ENCODE measurements at places on chromosomes 3 and 15. TPM values are rescaled to one million over a fixed set of nuclear protein-coding genes. Genes with fewer than 3 reads are reported as not detected.
A peak's percentile ranks its signal among the peaks of the same experiment; 100 is the strongest.

Gene IL17RB
- total RNA-seq, result not detected

Gene ADCY5
- total RNA-seq, result not detected

- DNase-seq, result no peak
Observed at GRCh38 chr3:115885621-115886020, 262.3 kb downstream of the GAP43 start.

DNA sequence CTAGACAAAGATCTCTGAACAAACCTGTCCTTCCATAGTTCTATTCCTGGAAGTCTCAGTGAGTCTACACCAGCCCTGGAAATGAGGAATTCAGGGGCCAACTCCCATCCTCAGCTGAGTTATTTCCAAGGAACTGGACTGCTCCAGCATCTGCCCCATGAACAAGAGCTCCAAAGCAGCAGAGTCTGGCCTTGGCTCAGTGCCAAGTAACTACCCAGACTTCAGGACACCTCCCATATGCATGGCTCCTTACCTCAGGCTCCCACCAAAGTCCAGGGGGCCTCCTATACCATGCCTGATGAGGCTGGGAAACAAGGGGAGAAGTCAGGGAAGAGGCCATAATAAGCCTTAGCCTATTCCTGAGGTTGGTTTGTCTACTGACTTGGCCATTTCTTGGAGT is 45.0 kb downstream of the FAIM start:
- no peak for DNase-seq

- no peak for DNase-seq
Observed at GRCh38 chr3:100480081-100480480, 12.3 kb upstream of the TMEM45A start.

GRCh38 chr3:143783851-143784370 is 64.4 kb downstream of the SLC9A9 start:
- DNase-seq, result no peak

DNA sequence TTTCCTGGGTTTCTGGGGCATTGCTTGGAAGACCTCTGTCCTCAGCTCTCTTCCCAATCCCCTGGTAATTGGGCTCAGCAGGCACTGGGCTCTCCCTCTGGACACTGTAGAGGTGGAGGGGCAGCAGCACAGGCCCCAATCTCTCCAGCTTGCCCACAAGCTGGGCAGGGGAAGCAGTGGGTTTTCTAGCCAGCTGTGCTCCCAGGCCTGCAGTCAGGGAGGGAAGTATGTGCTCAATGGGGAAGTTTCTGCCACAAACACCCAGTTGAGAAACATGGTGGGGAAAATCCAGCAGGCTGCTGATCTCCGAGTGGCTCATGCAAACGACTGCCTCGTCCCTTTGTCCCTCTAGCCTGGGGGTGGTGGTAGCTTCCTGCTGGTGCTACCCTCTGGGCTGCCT is 12.8 kb upstream of the RFT1 start:
- no peak for DNase-seq

DNA sequence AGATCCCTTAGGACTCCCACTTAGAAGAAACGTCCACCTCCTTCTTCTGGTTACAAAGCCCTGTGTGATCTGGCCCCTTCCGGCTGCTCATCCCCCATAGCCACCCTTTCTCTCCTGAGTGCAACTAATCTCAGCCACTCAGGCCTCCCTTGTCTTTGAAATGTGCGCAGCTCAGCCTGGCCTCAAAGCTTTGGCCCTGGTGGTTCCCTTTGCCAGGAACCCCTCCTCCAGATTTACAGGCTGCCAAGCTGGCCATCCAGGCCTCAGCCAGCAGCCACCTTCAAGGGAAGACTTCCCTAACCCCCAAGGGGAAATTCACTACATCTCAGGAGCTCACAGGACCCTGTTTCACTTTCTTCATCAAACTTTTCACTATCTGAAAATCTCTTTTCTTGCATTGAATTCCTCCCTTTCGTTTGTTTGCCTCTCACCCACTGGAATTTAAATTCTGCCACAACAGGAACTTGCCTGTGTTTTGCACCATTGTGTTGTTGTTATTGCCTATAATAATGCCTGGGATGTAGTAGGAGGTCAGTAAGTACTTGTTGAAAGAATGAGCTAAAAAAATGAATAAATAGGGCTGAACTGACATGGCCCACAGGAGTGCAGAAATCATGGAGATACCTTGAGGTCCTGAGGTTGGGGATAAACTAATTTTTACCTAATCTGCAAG is 109.5 kb upstream of the PFN2 start:
- DNase-seq, result no peak

GRCh38 chr3:170290194-170290593 is 67.3 kb upstream of the SKIL start:
- no peak for DNase-seq

DNA sequence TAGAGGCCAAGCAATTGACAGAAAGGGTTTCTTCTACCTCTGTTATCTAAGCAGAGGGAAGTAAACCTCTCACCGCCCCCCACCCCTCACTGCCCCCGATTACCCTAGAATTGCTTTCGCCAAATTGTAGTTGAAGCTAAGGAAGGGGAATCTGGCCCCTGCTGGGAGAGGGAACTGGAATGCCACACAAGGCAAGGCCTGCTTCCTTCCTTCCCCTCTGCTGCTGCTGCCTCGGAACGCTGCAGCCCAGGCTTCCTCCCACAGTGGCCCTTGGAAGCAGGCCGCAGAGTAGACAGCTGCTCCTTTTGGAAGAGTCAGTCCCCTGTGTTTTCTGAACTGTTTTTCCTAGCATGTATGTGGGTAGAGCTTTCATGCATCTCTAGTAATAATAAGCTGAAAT is 21.6 kb downstream of the RLBP1 start:
- no peak for DNase-seq

DNA sequence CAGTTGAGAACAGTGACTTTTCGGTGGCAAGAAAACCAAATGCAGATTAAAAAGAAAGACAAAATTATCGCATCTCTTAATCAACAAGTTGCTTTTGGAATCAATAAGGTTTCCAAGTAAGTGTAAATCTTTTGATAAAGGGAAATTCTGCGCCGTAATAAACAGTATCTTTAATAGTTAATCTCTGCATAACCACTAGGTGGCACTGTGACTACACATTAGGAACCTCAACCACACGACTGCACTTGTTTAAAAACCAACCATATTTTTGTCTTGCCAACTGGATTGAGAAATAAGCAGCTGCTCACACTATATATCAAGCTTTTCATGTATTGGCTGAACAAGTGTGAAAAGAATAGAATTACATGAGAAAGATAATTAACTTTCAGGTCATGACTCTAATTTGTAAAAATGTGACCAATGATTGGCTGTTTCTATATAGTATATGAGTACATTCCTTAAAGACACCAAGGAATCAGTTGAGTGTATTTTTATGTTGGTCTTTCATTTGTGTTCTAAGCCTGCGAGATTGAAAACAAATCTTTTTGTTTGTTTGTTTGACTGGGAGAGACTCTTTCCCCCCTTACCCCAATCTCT is 72.7 kb downstream of the DZIP3 start:
- DNase-seq, result peak; percentile 41

GRCh38 chr15:40424483-40425115 is 16.2 kb upstream of the BAHD1 start:
- no peak for DNase-seq

- DNase-seq, result no peak
Observed at GRCh38 chr3:65671004-65671403, 367.7 kb downstream of the MAGI1 start.

GRCh38 chr3:70249509-70250160 is 62.8 kb downstream of the MDFIC2 start:
- DNase-seq, result peak; percentile 41

DNA sequence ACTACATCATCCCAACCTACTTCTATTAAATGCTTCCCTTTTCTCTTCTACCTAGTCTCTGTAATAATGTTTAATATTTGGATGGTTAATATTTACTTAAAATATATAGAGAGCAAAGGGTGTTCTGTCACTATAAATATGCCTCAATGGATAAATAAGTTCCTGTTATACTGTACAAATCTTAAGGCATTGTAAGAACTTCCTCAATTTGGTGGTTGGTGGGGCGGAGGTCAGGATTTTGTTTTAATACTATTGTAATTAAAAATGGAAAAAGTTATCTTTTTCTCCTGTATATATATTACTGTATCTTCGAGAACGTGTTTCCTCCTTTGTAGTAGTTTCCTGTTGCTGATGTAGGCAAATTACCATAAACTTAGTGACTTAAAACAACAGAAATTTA is 41.5 kb downstream of the SPRED1 start:
- DNase-seq, result no peak

- DNase-seq, result no peak
Observed at GRCh38 chr3:80994085-80994665, 767.3 kb downstream of the GBE1 start.

DNA sequence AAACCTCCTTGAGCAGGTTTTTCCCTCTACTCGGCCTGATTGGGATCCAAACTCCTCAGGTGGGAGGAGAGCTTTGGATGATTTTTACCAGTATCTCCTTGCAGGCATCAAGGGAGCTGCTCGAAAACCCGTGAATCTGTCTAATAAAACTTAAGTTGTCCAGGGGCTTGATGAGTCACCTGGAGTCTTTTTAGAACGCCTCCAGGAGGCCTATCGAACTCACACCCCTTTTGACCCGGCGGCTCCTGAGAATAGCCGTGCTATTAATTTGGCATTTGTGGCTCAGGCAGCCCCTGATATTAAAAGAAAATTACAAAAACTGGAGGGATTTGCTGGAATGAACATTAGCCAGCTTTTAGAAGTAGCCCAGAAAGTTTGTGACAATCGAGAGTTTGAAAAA is 41.6 kb downstream of the ZBTB11 start:
- DNase-seq, result no peak

DNA sequence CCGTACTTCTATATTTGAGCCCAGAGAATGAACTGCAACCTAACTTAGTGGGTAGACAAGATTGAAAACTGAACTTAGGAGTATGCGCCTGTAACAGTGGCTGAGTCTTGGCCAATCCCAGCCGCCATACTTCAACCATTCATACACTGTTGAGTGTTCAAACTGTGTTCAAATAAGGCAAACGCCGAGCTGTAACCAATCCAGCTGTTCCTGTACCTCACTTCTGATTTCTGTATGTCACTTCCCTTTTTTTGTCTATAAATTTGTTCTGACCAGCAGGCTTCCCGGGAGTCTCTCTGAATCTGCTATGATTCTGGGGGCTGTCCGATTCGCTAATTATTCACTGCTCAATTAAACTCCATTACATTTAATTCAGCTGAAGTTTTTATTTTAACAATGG is 58.6 kb upstream of the TPM1 start:
- DNase-seq, result no peak

Measured in glomerular endothelial cell (primary cell).